ENCODE measurements at places on chromosomes 7 and 10. TPM values are rescaled to one million over a fixed set of nuclear protein-coding genes. Genes with fewer than 3 reads are reported as not detected.

SPAM1 gene
- not detected for total RNA-seq

LOXL4 gene
- 0.04 TPM for total RNA-seq

GPR26 gene
- not detected for total RNA-seq

STMP1 gene
- total RNA-seq: 20.9 TPM

GNG11 gene
- 1.7 TPM for total RNA-seq

FKBP6 gene
- not detected for total RNA-seq

SFRP5 gene
- not detected for total RNA-seq

PRTFDC1 gene
- total RNA-seq: 4.1 TPM

SFRP4 gene
- not detected for total RNA-seq

FMC1 gene
- 14.5 TPM for total RNA-seq

HMX2 gene
- total RNA-seq: not detected

NKX1-2 gene
- total RNA-seq: 2.6 TPM

GIMAP1 gene
- not detected for total RNA-seq

GALNT17 gene
- not detected for total RNA-seq

OR6B1 gene
- not detected for total RNA-seq

UPK3B gene
- 1.4 TPM for total RNA-seq

Measured in hair follicular keratinocyte (primary cell).